Activated T-helper 1 cell treated with anti-CD3 and anti-CD28 coated beads, Interleukin-12 subunit alpha, Interleukin-12 subunit beta, Interleukin-2, Interleukin-4 antibody, amounts not matched to agents 30 ng/mL and 10 ng/mL and 1 ng/mL, durations not matched to agents 14 hours and 24 hours and 36 hours (primary cell): ENCODE measurements at places on chromosomes 4 and X. TPM values are rescaled to one million over a fixed set of nuclear protein-coding genes. Genes with fewer than 3 reads are reported as not detected.

- no peaks in the 10 kb centered on the region for H3K36me3 ChIP-seq
- no peaks in the 10 kb centered on the region for H3K4me1 ChIP-seq
- no peaks in the 10 kb centered on the region for H3K27me3 ChIP-seq
These were observed 242.5 kb upstream of the PRPS2 start for GRCh38 chrX:12548746-12549145.

DNA sequence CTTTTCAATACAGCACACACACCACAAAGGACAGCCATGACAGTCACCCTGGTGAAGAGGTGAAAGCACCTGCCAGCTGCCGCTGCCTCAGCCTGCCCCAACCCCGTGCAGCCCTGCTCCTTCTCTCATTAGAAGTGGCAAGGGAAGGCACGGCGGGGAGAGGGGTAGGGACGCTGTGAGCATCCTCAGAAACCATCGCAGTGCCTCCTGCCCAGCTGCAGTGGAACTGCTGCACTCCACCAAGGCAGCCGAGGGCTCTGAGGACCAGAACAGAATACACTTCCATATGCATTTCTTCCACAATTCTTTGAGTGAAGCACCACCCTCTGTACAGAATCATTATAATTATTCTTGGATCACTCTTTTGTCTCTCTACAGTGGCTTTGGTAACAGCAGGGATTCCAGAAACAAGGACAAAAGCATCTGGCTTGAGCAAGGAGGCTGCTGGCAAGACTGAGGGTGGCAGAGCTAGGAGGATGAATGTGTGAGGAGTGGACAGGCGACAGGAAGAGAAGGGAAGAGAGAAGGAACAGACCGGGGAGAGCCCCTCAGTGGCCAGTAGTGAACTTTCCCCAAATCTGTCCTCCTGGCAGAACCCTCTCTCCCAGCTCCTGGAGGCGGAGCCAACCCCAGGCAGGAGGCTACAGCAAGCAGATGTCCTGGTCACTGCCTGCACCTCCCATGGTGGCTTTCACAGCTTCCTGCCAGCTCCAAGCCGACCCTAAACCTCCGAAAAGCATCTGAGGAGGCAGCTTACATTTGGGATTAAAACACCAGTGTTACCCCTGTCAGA, 73.2 kb downstream of the MTNR1A start:
- H3K27ac ChIP-seq = no peak overlapping the region
- no peaks in the 10 kb centered on the region for H3K4me1 ChIP-seq
- H3K36me3 ChIP-seq = no peaks in the 10 kb centered on the region
- H3K27me3 ChIP-seq = no peaks in the 10 kb centered on the region
- no peak overlapping the region for H3K4me3 ChIP-seq

- no peak overlapping the region for H3K4me3 ChIP-seq
- no peak overlapping the region for H3K27ac ChIP-seq
- no peaks in the 10 kb centered on the region for H3K4me1 ChIP-seq
These were observed 28.9 kb downstream of the ATP2B3 start for GRCh38 chrX:153546386-153546785.

- no peaks in the 10 kb centered on the region for H3K27me3 ChIP-seq
- peaks cover 82% of the 10 kb centered on the region for H3K36me3 ChIP-seq
- DNase-seq = no peak
- peaks cover 86% of the 10 kb centered on the region for H3K4me1 ChIP-seq
These were observed 107.0 kb downstream of the NFKB1 start for GRCh38 chr4:102608190-102608589.

GRCh38 chr4:168793542-168793941, 216.5 kb downstream of the CBR4 start:
- peaks cover 2% of the 10 kb centered on the region for H3K27me3 ChIP-seq
- no peaks in the 10 kb centered on the region for H3K4me1 ChIP-seq
- H3K27ac ChIP-seq = no peak overlapping the region

STOX2 gene
- total RNA-seq = not detected in 2 replicates

CNGA1 gene
- not detected in 2 replicates for total RNA-seq

OFD1 gene
- total RNA-seq = 21.9 and 22.0 TPM in 2 replicates

DNA sequence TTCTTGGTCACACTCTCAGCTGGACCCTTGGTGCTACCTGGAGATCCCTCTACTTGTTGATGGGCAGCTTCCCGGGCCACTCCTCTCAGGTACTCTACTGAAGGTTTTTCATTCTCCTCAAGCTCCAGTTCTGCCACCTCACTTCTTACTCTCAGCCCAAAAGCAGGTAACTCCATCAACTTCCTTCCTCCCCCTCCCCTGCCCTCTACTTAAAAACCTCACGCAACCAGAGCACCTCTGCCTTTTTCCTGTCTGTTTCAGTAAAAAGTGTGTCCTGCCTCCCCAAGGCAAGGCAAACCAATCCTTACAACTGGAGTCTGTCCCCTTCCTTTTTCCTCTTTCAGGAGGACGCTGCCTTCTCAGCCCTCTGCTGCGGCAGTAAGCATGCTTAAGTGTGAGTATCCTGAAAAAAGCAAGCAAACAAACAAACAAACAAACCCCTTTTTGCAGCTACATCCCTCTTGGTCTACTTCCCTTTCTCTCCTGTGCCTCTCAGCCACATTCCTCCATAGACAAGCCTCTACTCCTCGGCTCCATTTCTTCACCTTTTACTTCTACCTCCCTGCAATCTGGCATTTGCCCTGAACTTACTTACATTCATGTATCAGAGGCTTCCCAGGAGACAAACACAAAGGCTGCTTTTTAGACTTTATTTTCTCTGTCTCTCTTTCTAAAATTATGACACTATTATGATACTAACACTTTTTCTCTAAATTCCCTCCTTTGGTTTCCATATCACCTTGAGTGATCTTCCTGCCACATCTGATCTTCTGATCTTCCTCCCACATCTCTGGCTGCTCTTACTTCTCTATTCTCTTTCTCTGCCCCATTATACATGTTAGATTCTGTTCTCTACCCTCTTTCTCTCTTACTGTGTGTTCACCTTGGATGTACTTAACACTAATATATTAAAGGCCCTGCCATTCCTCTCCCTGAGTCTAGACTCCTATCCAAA, 5.4 kb downstream of the ALPK1 start:
- H3K4me3 ChIP-seq = no peak overlapping the region
- no peak overlapping the region for H3K27ac ChIP-seq
- no peak for DNase-seq
- peaks cover 32% of the 10 kb centered on the region for H3K4me1 ChIP-seq
- H3K36me3 ChIP-seq = peaks cover 8% of the 10 kb centered on the region

DNA sequence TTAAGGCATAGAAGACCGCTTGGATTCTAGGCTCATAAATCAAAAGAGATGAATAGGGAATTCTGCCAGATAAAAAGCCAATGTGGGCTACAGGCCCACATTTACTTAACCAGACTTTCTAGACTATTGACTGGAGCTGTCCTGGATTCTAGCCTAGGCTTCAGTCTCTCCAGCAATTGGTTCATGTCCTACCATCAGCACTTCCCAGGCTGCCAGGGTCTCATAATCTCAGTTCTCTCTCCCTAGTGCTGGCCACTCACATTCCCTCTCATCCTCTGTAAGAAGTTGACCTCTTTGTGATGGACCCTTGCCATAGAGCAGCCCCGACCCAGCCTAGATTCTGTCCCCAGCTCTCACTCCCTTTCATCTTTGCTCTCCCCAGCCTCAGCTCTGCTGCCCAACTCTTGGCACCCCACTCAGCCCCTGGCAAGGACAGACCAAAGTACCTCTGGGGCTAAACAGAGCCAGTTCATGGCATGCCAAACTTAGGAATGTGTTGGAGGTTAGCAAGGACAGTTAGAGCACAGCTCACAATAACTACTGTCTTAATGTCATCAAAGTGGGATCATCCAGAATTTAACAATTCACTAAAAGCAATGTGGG, 396.2 kb downstream of the INPP4B start:
- no peak overlapping the region for H3K4me3 ChIP-seq
- H3K27me3 ChIP-seq = no peaks in the 10 kb centered on the region
- no peak overlapping the region for H3K27ac ChIP-seq

- peaks cover 83% of the 10 kb centered on the region for H3K4me1 ChIP-seq
- no peaks in the 10 kb centered on the region for H3K27me3 ChIP-seq
- no peak overlapping the region for H3K4me3 ChIP-seq
- DNase-seq = no peak
- peak overlapping the region; percentile 57 for H3K27ac ChIP-seq
These were observed 13.3 kb downstream of the HNRNPD start for GRCh38 chr4:82360298-82361177.
